Keratinocyte (primary cell): ENCODE measurements at places on chromosomes 3 and 15. TPM values are rescaled to one million over a fixed set of nuclear protein-coding genes. Genes with fewer than 3 reads are reported as not detected.

PGBD4 gene
- 1.1 to 2.7 TPM (median 2.3 TPM) in 3 replicates for polyA plus RNA-seq

DNA sequence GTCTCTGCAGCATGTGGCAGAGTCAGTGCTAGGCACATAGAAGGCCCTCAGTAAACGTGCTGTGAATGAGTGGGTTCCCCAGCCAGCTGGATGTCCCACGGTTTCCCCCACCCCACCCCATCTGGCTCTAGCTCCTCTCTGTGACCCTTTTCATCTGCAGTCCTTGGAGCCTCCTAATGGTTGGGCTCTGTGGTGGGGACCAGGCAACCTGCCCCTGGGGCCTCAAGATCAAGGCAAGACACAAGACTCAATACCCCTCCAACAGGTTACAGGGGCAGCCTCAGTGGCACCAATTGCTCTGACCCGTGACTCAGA lies 17.1 kb upstream of the CYP11A1 start:
- DNase-seq = no peak

- DNase-seq = no peak
These were observed 19.2 kb upstream of the CORO2B start for GRCh38 chr15:68559345-68560310.

- no peak for DNase-seq
These were observed 32.5 kb downstream of the ABHD5 start for GRCh38 chr3:43723121-43723734.

- DNase-seq = peak; percentile 94
These were observed 41.5 kb downstream of the RBP2 start for GRCh38 chr3:139434764-139435307.

CD96 gene
- 0.08 to 0.14 TPM (median 0.13 TPM) in 3 replicates for polyA plus RNA-seq

DNA sequence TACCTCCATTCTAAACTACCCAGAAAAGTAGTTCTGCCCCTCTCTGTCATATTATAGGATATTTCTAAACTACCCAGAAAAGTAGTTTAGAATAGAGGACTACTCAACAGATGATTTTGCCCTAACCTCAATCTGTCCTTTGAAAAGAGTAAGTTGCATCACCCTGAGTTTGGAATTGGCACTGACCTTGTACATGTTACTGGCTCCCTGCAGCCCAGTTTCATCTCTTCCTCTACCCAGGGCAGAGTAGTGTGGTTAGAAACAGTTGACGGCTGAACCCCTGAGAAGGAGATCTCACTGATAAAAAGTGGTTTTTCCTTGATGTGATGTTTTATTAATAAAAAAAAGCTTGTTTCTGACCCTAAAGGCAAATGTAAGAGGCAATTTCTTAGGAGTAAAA lies 340.5 kb upstream of the NECTIN3 start:
- DNase-seq = no peak

- no peak for DNase-seq
These were observed 8.8 kb upstream of the SLC15A2 start for GRCh38 chr3:121885386-121885785.

- DNase-seq = no peak
These were observed 23.3 kb downstream of the IREB2 start for GRCh38 chr15:78461171-78461888.

DNA sequence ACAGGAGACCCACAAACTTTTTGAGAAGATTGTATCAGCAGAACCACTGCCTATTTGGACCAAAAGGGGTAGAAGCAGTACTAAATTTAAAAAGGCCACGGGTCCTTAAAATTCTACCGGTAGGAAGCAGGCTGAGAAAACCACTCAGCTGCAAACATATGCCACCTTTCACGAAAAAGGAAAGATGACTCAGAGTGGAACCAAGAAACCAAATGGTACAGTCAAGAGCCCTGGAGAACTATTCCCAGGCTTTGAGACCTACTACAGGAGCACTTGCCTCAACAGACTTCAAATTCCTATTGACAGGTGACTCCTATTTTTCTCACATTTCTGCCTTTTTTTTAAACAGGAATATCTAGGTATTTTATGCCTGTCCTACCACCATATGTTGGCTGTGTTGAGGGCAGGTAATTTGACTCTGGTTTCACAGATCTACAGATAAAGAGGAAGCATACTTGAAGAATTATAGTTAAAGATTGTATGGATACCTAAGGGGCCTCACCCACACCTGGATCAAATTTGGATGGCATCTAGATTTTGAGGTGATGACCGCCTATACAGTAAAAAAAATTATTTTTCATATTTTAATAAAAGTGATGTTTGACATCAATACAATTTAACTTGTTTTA lies 10.1 kb downstream of the GOLIM4 start:
- no peak for DNase-seq

DNA sequence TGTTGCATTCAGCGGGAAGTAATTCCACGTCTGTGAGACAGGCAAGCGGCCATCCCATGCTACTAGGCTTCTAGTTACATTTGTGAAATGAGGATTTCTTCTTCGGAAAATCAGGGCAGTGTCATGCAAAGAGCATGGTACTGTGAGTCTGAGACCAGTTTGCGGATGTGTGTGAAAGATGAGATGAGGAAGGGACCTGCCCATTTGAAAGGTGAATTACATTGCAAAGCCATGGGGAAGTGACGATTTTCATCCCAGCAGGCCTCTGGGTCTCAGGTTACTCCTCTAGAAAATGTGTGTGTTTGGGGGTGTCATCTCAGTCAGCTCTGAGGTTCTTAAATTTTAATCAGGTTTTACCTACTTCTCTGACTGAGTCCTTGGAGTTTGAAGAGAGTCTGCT lies 16.1 kb downstream of the TLE3 start:
- no peak for DNase-seq

- no peak for DNase-seq
These were observed 306.8 kb upstream of the STT3B start for GRCh38 chr3:31225923-31226322.

- DNase-seq = no peak
These were observed 12.3 kb upstream of the PCSK6 start for GRCh38 chr15:101501703-101502373.

TMEM212 gene
- 0.12 TPM in 1 of 3 replicates, not detected in the others for polyA plus RNA-seq

WDR72 gene
- polyA plus RNA-seq = 0.01 to 0.03 TPM in 2 of 3 replicates, not detected in the other

MME gene
- polyA plus RNA-seq = 1.1 to 10.8 TPM (median 2.0 TPM) in 3 replicates

GPR149 gene
- polyA plus RNA-seq = not detected in 3 replicates

DNA sequence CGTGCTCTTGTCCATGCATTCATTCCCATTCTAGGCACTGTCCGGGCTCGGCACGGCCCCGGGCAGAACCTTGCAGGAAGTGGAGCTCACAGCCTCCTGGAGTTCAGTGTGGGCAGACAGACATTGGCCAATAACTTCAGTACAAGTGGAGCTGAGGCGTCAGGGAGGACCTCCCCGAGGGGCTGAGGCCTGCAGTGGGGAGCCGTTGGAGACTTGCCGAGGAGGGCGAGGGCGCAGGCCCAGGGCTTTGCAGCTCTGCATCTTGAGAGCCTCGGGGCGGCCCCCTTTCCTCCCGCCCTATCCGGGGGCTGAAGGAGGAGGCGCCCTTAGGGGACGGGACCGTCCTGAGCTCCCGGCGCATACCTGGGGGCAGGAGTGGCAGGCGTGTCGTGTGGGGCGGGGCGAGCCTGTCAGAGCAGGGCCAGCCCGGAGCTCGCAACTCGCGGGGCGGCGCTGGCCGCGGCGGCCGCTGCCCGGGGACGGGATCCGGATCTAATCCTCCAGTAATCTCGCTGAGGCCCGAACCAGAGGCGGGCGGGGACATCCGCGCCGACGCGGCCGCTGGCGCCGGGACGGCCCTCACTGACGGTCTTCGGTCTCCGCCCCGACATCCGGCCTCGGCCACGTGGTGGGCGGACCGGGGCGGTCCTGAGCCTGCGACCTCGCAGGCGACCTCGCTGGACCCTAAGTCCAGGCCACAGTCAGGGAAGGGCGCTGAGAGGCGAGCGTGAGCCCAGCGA lies at the start of gene ACY1:
Gene ACY1, plus strand, starts transcription at position 698 of the 740 bp plus-strand sequence. CDS start 530 bp downstream, outside the sequence.
- no peak for DNase-seq

AP3B2 gene
- polyA plus RNA-seq = 0.25 to 0.41 TPM (median 0.31 TPM) in 3 replicates

GABRG3 gene
- not detected in 3 replicates for polyA plus RNA-seq

CSTA gene
- 649 to 1,138 TPM (median 1,068 TPM) in 3 replicates for polyA plus RNA-seq

ARL14 gene
- 0.76 to 2.4 TPM (median 1.6 TPM) in 3 replicates for polyA plus RNA-seq

- no peak for DNase-seq
These were observed 35.8 kb downstream of the ABHD5 start for GRCh38 chr3:43726521-43726920.

GRCh38 chr3:71728632-71729342 lies 3.6 kb upstream of the EIF4E3 start:
- DNase-seq = no peak

DNA sequence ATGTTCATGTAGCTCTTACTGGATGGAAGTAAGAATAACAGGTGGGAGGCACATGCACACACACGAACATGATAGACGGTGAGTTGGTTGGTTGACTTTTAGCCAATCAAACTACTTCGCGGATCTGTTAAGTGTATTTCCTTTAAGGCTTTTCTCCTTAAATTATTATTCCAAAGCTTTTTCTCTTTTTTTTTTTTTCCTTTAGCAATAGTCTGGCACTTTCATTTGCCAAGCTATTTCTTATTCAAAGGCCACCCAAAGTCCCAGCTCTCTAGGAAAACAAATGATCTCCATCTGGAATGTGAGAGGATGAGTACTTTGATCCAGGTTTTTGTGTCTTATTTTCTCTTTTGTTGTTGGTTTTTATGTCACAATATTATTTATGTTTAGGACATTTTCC lies 141.1 kb downstream of the TPRG1 start:
- no peak for DNase-seq

MESP2 gene
- 0.16 to 0.39 TPM (median 0.22 TPM) in 3 replicates for polyA plus RNA-seq

GRCh38 chr3:194184265-194184751 lies 48.4 kb downstream of the HES1 start:
- DNase-seq = no peak

DNA sequence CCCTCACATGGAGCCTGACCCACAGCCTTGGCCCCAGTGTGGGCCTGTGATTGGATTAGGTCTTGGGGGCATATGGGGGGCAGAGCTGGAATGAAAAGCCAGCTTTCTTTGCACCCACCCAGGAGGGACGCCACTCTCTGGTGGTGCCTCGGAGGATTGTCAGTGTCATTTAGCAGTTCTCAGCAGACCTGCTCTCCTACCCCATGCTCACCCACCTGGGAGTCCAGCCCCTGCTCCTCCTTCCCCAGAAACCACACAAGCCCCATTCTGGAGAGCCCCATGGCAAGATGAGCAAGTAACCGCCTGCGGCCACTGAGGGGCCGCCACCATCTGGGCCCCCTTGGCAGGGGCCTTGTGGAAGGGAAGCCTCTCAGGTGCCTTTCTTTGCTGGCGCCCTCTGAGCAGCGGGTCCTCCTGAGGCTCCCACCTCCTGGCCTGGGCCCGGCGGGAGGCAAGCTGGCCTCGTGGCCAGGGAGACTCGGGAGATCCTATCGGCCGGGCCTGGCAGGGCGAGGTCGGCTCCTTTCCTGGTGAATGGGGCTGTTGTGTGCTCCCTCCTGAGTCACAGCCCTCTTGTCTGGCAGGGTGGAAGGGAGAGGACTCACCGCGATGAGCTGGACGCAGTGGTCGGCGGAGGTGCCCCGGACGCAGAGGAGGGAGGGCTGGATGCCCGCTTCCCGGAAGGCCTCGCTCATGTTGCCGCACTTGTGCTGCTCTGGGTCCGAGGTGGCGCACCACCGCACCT lies 2.3 kb downstream of the MELTF start:
- no peak for DNase-seq

DGKG gene
- 0.04 to 0.52 TPM (median 0.22 TPM) in 3 replicates for polyA plus RNA-seq

IQCH gene
- polyA plus RNA-seq = 2.2 to 3.0 TPM (median 2.6 TPM) in 3 replicates

GRCh38 chr3:170256597-170256996 lies 34.4 kb downstream of the PRKCI start:
- DNase-seq = no peak

- DNase-seq = no peak
These were observed 176.3 kb upstream of the ZNF385D start for GRCh38 chr3:21927261-21927660.

- DNase-seq = no peak
These were observed 66.2 kb downstream of the LRRK1 start for GRCh38 chr15:100985401-100985800.

GRCh38 chr3:153429821-153430220 lies 267.8 kb downstream of the RAP2B start:
- DNase-seq = no peak

MUC4 gene
- not detected in 3 replicates for polyA plus RNA-seq

CELF6 gene
- polyA plus RNA-seq = 0.04 to 0.12 TPM in 2 of 3 replicates, not detected in the other

COL8A1 gene
- polyA plus RNA-seq = 98.8 to 180 TPM (median 102 TPM) in 3 replicates

- no peak for DNase-seq
These were observed 31.9 kb downstream of the TUSC7 start for GRCh38 chr3:116741467-116741866.

ARHGAP31 gene
- 3.0 to 4.8 TPM (median 3.5 TPM) in 3 replicates for polyA plus RNA-seq

DNA sequence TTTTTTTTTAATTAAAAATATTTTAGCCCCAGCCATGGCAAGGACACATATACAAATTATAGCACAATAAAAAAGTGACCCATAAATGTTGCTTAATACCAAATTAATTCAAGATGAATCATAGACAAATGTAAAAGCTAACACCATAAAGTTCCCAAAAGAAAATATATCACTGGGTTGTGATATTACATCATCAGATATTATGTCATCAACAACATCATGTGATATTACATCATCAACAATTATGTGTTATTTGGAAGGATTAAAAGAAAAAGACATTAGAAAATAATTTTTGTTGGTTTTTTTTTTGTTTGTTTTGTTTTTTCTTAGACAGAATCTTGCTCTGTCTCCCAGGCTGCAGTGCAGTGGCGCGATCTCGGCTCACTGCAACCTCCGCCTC lies 34.5 kb upstream of the ABHD10 start:
- no peak for DNase-seq

DNA sequence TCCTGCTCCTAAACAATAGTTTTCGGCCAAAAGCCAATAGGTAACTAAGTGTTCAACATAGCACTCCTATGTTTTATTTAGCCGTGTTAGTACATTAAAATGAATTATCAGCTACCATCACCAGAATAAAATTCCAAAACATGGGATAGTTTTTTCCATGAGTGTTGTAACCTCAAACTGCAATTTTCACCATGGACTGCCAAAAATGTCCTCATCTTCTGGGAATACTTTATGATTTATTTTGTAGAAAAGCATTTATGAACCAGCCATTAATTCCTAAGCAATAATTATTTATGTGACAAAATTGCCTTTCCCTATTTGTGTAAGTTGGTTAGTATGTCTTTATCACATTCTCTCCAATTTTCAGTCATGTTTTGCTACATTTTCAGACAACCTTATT lies 438.1 kb downstream of the NAALADL2 start:
- no peak for DNase-seq

GRCh38 chr3:16211176-16211904 lies 36.9 kb downstream of the GALNT15 start:
- DNase-seq = no peak

DNA sequence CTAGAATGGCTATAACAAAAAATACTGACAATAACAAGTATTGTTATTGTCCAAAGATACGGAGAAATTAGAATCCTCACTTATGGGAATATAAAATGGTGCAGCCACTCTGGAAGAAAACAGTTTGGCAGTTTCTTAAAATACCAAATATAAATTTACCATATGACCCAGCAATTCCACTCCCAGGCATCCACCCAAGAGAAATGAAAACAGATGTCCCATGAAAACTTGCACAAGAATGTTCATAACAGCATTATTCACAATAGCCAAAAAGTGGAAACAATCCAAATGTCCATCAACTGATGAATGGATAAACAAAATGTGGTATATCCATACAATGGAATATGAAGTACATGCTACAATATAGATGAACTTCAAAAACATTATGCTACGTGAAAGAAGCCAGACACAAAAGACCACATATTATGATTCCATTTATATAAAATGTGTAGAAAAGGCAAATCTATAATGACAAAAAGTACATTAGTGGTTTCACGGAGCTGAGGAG lies 9.4 kb downstream of the AAGAB start:
- no peak for DNase-seq
